GM23248 (cell line): ENCODE measurements at places on chromosomes 7 and 10. TPM values are rescaled to one million over a fixed set of nuclear protein-coding genes. Genes with fewer than 3 reads are reported as not detected.

DNA sequence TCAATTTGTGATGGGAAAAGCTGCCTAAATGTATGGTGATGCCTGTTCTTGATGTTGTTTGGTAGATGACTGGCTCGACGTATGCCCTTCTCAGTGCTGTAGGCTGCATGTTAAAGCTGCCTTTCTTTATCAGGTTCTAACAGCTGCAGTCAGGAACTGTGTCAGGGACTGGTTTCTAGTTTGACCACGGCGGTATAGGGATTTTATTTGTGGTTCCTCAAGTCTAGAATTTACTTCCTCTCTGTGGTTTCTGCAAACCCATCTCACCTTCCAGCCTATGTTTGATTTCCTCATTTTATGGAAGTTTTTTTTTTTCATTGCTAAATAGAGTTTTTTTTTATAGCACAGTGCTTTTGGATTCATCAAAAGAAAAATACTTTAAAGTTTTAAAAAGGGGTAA lies 26.5 kb downstream of the LMTK2 start:
- no peaks in the 10 kb centered on the region for H3K27me3 ChIP-seq
- no peaks in the 10 kb centered on the region for H3K36me3 ChIP-seq
- H3K27ac ChIP-seq = no peak overlapping the region
- H3K4me3 ChIP-seq = no peak overlapping the region

The SUGCT gene
- 2.2 and 3.7 TPM in 2 replicates for total RNA-seq

The MUC12 gene
- 0.54 and 1.5 TPM in 2 replicates for total RNA-seq

DNA sequence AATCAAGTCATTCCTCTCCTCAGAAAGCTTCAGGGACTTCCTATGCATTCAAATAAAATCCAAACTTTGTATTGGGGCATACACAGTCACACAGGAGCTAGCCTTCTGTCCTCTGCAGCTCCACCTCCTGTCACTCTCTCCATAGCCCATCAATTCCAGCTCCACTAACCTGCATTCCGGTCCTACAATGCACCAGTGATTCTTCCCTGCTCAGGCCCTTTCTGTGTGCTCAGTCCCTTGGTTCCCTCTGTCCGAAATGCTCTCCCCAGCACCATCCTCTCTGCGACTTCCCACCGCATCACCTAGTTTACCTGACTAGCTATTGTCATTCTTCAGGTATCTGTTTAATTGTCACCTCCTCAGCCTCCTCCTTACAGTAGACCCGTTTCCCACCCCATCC lies 26.4 kb upstream of the YAE1 start:
- H3K4me1 ChIP-seq = no peaks in the 10 kb centered on the region
- no peak for DNase-seq
- no peak overlapping the region for H3K27ac ChIP-seq
- peaks cover 4% of the 10 kb centered on the region; the same call in 1 of the 2 replicates for H3K27me3 ChIP-seq

- peak overlapping the region; percentile 44 for H3K4me3 ChIP-seq
- peak; percentile 98 for DNase-seq
- H3K36me3 ChIP-seq = no peaks in the 10 kb centered on the region
- peaks cover 57% of the 10 kb centered on the region for H3K4me1 ChIP-seq
Measured at GRCh38 chr10:31940839-31941653, 12.4 kb upstream of the ARHGAP12 start.

The C10orf67 gene
- total RNA-seq = under 0.01 and 0.25 TPM in 2 replicates

DNA sequence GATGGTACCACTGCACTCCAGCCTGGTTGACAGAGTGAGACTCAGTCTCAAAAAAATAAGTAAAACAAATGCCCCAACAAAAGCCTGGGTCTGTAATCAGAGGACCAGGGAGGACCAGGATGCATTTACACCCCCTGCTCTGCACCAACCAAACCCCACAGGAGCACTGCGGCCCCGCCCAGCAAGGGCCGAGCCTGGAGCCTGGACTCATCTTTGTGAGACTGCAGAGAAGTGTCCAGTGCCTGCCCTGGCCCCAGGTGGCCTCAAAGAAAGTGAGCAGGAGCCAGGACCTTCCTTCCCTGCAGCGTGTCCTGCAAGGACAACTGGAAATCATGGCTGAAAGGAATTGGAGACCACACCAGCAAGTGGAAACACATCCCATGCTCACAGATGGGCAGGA lies 31.6 kb downstream of the KNDC1 start:
- H3K27me3 ChIP-seq = peaks cover 10% of the 10 kb centered on the region
- H3K4me1 ChIP-seq = no peaks in the 10 kb centered on the region
- no peak for DNase-seq
- H3K27ac ChIP-seq = no peak overlapping the region

The ADAP1 gene
- total RNA-seq = 0.38 and 1.1 TPM in 2 replicates

The ERVW-1 gene
- not detected in 2 replicates for total RNA-seq

DNA sequence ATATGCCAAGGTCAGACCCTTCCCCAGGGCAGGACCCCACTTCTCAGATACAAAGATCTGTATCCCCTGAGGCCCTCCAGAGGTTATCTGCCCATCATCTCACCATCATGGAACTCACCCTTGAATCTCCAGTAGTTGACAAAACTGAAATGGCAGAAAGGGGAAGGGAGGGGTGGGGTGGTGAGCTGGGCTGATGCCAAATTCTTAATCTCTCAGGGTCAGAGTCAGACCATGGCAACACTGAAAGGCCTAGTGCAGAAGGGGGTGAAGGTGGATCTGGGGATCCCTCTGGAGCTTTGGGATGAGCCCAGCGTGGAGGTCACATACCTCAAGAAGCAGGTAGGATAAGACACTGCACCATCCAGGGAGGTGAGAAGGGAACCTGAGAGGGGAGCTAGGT lies 3.1 kb downstream of the CNPY4 start:
- no peak overlapping the region for H3K4me3 ChIP-seq
- no peak overlapping the region for H3K27ac ChIP-seq
- peaks cover 10% of the 10 kb centered on the region; the same call in 1 of the 2 replicates for H3K4me1 ChIP-seq
- no peak for DNase-seq
- H3K27me3 ChIP-seq = no peaks in the 10 kb centered on the region

DNA sequence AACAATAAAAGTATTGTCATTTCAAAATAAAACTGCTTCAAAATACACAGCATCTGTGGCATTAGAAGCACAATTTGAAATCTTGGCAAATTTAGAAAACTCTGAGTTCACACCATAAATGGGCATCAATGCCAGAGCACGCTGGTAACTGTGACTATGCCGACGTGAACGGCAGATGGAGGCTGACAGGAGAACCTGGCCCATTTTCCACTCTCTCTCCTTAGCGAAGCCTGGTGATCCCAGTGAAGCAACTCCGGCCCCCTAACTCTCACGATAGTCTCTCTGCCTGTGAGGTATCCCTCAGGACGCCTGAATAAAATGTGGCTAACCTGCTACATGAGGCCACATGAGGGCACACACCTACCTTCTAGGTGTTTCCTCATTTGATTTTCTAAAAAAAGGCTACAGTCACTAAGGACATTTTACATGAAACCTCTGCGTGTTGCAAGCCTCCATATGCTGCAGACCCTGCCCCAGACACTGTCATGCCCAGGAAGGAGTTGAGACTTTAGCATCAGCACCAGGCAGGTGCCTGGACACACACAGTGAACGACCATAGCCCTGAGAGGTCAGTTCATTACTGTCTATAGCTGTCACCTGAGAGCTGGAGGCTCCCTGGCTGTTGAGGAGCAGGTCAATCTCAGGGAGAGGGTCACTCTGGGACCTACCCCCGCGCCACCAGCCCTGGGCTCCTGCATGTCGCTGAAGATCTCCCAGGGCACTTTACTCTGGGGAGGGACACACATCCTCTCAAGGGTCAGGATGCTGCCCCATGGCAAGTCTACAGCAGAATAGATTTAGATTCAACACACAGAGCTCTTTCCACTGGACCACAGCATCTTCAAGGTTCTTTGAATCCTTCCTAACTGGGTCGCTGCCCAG lies 62.9 kb upstream of the CAMK2B start:
- H3K4me1 ChIP-seq = peaks cover 12% of the 10 kb centered on the region
- H3K27ac ChIP-seq = no peak overlapping the region
- no peaks in the 10 kb centered on the region for H3K27me3 ChIP-seq
- H3K36me3 ChIP-seq = peaks cover 15% of the 10 kb centered on the region

The MBL2 gene
- not detected in 2 replicates for total RNA-seq

The METTL27 gene
- total RNA-seq = 3.5 and 5.3 TPM in 2 replicates

GRCh38 chr10:130739016-130739756 lies 572.3 kb downstream of the TCERG1L start:
- DNase-seq = no peak
- H3K27ac ChIP-seq = no peak overlapping the region
- no peak overlapping the region for H3K4me3 ChIP-seq
- no peaks in the 10 kb centered on the region for H3K36me3 ChIP-seq
- no peaks in the 10 kb centered on the region for H3K4me1 ChIP-seq

The CALML5 gene
- total RNA-seq = not detected in 2 replicates

The SPDYE2B gene
- not detected in 2 replicates for total RNA-seq

- no peaks in the 10 kb centered on the region for H3K4me1 ChIP-seq
- no peaks in the 10 kb centered on the region for H3K36me3 ChIP-seq
- no peak for DNase-seq
- H3K27ac ChIP-seq = no peak overlapping the region
- H3K4me3 ChIP-seq = no peak overlapping the region
Measured at GRCh38 chr10:105718207-105718995, 1077.3 kb downstream of the SORCS3 start.
